ENCODE measurements at places on chromosomes 4 and X.

GRCh38 chrX:44937606-44938005 is 64.6 kb downstream of the KDM6A start:
- DNase-seq = no peak

DNA sequence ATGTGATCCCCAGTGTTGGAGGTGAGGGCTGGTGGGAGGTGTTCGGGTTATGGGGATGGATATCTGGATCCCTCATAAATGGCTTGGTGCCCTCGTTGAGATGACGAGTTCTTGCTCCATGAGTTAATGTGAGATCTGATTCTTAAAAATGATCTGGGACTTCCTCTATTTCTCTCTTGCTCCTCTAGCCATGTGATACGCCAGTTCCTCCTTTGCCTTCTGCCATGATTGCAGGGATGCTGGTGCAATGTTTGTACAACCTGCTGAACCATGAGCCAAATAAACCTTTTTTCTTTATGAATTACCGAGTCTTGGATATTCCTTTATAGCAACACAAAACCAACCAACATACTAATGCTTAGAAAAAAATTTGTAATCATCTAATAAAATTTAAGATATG is 56.6 kb downstream of the STAP1 start:
- DNase-seq = no peak

GRCh38 chr4:53800741-53801140 is 209.5 kb upstream of the LNX1 start:
- no peak for DNase-seq

DNA sequence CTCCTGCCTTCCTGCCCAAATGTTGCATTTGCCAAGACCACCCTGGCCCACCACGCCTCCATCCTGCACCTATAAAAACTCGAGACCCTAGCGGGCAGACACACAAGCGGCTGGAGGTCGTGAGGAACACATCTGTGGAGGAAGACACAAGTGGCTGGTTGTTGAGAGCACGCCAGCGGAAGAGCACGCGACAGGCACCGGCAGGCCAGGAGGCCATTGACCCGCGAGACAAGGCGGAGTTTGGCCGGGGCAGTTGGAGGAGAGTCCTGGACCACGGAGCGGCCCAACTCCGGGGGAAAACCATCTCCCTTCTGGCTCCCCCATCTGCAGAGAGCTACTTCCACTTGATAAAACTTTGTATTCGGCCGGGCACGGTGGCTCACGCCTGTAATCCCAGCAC is 115.2 kb upstream of the AGA start:
- DNase-seq = no peak

DNA sequence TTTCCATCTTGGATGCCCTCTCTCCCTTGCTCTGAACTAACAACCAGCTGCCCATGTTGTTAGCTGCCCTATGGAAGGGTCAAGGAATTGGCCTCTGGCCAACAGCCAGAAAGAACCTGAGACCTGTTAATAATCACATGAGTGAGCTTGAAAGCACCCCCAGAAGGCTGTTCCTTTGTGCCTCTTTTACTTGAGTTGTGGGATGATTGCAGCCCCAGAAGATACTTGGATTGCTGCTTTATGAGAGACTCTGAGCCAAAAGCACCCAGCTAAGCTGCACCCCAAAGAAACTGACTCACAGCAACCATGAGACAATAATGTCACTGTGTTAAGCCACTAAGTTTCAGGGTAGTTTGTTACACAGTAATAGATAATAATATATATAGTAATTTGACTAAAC is 73.3 kb downstream of the FRYL start:
- DNase-seq = no peak

- no peak for DNase-seq
Observed at GRCh38 chr4:2415881-2416563, 2.4 kb downstream of the ZFYVE28 start.

DNA sequence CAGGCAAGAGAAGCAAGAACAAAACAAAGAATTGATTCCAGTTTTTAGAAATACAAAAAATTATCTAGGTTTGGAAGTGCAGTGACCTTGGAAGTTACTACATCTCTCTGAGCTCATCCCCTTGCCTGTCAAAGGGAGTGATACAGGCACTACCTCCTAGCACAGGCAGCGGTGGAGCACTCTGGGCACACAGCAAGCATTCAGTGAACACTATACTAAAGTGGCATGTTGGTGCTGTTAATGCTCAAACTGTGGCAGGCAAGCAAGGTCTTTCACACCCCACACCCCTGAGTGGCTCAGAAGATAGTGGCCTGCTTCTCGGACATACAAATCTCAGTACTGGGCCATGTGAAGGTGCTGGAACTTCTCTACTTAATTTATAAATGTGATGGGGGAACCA is 51.2 kb downstream of the DRD5 start:
- DNase-seq = no peak

GRCh38 chr4:179486570-179487335 is 2044.5 kb upstream of the AGA start:
- DNase-seq = no peak

DNA sequence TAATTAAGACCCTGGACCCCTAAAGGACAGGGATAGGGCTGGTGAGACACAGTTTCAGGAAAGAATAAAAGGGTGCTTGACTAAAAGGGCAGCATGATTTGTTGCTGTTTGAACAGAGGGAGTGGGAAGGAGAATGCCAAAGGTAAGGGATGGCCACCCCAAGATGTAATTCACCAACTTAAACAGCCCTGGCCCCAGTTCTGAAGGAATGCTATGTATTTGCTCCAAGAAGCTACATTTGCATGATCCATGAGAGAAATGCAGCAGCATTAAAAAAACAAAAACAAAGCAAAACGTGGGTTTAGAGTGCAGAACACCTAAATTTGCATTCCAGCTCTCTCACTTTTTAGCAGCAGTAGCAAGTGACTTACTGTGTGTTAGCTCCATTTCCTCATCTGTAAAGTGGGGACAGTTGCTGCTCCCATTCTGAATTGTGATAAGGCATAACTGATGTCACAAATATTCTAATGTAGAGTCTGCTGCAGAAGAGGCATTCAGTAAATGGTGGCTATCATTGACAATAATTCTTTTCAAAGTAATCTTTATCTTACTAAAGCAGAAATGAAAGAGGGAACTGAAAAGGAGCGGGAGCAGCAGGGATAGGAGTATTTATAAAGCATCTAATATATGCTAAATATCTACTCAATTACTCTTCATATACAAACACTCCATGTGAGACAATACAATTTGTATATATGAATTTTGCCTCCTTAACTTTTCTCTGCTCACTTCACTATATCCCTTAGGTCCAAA is 115.8 kb downstream of the PPARGC1A start:
- DNase-seq = no peak

DNA sequence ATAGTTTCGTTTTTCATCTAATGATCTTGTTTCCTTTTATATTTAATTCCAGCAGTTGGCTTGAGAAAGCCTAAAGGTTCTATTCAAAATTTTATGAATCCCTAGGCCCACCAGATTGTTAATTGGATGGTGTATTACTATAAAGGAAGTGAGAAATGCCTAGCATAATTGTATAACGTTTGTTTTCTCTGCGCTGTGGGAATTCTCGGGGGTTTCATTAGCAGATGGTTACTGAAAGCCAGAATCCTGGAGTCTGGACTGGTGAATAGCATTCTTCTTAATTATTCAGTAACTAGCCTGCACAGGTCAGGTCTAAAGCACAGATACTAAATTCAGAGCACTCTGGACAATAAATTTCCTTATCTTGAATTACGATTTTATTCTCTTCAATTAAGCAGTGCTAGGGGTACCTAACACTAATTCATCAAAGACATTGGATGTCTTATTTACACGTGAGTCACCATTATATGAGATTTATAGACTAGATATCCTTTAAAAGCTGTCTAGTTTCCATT is 459.4 kb downstream of the DTHD1 start:
- DNase-seq = no peak

DNA sequence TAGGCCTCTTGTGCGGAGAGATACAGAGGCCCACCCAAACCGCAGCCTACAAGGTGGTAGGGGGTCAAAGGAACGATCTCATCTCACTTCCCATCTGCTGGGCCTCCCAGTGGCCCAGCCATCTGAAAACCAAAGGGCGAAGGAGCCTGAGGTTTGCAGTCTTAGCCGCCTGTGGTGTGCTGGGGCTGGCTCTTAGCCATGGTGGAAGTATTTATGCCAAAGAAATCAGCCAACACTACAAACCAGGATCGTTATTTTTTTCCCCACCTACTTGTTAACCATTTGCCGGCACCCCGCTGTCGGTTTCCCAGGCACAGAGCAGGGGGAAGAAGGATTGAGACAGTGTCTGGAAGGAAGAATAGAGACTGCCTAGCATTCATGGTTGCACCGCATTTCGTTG is 30.9 kb upstream of the CDKL5 start:
- DNase-seq = no peak

- DNase-seq = no peak
Observed at GRCh38 chr4:20416800-20417199, 165.1 kb downstream of the SLIT2 start.

GRCh38 chr4:83276299-83277040 is 8.1 kb downstream of the COQ2 start:
- DNase-seq = no peak

DNA sequence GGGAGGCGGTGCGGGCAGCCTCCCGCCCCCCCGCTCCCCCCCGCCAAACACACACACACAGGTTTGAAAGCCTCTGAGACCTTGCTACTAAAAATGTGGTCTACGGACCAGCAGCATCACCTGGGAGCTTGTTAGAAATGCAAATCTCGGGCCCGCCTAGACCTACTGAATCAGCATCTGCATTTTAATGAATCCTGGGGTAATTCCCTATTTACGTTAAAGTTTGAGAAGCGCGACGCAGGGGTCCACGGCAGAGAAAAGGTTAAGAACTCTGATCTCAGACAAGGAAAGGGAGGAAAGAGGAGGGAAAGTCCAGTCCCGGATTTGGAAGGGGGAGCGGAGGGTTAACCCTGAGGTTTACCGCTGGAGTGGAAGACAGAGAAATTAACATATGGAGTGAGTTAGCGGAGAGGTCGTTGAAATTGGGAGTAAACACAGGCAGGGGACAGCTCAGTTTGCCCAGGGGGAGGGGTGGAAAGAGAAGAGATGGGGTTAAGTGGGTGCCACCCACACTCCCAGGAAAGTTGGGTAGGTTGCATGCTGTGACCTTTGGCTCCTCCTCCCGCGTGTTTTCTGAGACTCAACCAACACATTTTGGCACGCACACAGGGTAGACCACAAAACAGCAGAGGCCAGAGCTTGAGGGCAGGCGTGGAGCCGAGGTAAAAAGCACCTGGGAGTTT is 483.6 kb downstream of the BCOR start:
- DNase-seq = no peak

- DNase-seq = no peak
Observed at GRCh38 chrX:6729626-6730025, 194.7 kb upstream of the VCX3A start.

DNA sequence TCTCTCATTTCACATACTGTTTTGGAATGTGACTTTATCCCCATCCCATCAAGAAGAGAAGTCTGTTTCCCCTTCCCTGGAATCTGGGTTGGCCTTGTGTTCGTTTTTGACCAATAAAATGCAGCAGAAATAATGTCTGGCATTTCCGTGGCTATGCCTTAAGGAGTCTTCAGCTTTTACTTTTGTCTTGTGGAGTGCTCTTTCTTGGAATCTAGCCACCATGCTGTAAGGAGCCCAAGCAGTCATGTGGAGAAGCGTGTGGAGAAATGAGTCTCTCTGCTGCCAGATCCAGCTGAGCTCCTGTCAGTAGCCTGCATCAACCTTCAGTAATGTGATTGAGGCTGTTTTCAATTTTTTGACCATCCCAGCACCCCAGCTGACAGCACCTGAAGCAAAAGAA is 84.4 kb upstream of the ARMCX2 start:
- DNase-seq = no peak

GRCh38 chr4:2932321-2932950 is 30.8 kb downstream of the NOP14 start:
- no peak for DNase-seq

- no peak for DNase-seq
Observed at GRCh38 chr4:110975338-110975737, 352.5 kb upstream of the PITX2 start.

GRCh38 chr4:16503421-16504100 is 277.3 kb upstream of the TAPT1 start:
- DNase-seq = no peak

- no peak for DNase-seq
Observed at GRCh38 chr4:19300213-19300612, 951.5 kb upstream of the SLIT2 start.

GRCh38 chrX:64169988-64170387 is 35.5 kb downstream of the AMER1 start:
- DNase-seq = no peak

- no peak for DNase-seq
Observed at GRCh38 chr4:98570151-98570797, 88.1 kb downstream of the TSPAN5 start.

- no peak for DNase-seq
Observed at GRCh38 chr4:25306518-25307057, 6.0 kb upstream of the ZCCHC4 start.

DNA sequence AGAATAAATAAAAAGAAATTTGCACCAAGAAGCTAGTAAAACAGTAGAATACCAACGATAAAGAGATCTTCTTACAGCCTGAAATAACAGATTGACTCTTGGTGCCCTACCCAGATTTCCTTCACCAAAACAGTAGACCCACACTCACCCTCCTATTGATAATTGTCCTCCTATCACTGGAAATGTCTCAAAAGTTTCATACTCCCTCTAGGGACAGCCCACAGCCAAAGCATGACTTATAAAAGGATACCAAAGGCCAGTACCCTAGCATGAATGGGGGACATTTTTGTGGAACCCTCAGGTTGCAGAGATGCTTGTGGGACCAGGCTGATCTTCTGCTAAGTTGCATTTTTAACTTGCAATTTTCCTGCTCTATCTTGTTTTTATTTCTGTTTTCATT is 104.1 kb downstream of the INPP4B start:
- DNase-seq = no peak

- no peak for DNase-seq
Observed at GRCh38 chr4:186078981-186079638, 10.2 kb downstream of the TLR3 start.

GRCh38 chr4:159443975-159444374 is 341.1 kb downstream of the RAPGEF2 start:
- no peak for DNase-seq

DNA sequence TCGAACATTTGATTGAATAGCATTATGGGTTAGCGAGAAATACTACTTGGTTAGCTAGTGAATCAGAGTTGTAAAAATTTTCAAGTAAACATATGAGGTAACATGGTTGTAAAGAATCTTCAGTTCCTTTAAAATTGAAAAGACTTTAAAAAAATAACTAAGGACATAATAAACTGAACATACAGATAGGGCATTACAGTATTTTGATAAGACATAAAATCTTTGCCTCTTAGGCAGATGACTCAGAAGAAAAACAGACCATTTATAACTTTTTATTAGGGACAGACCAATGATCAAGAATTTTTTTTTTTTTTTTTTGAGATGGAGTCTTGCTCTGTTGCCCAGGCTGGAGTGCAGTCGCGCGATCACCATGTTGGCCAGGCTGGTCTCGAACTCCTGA is 43.1 kb downstream of the PNMA5 start:
- DNase-seq = no peak
